ENCODE measurements at places on chromosomes 3 and 15.

GRCh38 chr15:88302373-88302772 lies 45.8 kb upstream of the NTRK3 start:
- DNase-seq = no peak

DNA sequence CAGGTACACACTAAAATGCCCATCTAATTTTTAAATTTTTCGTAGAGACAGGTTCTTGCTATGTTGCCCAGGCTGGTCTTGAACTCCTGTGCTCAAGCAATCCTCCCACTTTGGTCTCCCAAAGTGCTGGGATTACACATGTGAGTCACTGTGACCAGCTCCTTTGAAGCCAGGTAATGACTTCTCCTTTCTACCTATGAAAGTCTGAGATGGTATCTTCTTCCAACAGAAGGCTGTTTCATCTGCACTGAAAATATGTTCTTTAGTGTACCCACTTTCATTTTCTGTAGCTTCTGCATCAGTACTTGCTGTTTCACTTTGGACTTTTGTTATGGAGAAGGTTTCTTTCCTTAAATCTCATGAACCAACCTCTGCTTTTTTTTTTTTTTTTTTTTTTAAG lies 8.8 kb downstream of the OIP5 start:
- no peak for DNase-seq

DNA sequence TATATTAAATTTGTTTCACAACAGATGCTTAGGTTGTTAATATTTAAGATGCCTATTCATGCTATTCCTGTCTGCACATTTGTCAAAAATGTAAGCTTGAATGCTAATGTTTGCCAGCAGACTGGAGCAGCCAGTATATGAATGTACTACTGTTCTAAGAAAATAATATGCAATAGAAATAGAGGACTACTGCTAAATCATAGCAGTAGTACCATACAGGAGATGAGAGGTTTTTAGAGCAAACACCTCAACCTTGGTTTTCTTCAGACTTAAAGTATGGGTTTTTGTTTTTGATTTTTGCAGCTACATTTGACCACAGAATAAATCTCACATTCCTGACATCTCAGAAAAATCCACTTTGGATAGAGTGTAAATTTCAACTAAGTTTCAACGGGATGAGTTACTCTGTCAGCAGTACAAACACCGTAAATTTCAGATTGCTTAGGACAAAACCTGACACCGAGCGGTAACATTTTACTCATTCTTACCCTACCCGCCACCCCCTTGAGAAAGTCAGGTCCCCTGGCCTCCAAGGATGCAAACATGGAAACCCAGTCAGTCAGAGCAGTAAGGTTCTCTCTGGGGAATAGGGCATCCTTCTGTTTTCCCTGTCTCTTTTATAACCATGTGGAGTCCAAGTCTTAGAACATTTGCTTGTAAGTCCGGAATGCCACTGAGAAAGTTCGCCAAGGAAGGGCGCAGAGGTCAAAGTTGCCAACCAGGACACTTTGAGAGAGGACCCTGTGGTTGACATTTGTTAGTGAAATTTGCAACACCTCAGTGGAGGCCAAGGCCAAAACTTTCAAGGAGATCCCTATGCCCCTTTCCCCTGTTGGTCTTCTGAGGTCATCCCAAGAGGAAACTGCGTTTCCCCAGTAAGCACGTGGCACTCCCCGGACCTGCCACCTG lies 17.9 kb upstream of the SATB1 start:
- DNase-seq = no peak

DNA sequence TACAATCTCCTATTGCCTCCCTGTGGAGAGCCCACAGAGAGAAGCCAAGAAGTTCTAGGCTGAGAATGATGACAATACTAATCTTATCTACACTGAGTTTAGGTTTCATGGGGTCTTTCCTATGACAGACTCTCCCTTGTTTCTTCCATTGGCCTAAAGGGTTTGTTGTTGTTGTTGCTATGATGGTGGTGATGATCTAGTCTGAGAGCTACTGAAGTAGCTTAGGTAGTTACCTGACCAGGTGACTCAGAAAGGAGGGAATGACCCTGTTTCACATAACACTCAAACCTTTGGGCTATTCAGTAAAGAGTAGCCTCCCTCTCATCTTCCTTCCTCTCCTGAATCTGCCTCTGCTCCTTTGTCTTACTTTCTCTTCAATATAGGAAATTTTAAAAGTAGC lies 170.2 kb downstream of the GMNC start:
- DNase-seq = no peak

DNA sequence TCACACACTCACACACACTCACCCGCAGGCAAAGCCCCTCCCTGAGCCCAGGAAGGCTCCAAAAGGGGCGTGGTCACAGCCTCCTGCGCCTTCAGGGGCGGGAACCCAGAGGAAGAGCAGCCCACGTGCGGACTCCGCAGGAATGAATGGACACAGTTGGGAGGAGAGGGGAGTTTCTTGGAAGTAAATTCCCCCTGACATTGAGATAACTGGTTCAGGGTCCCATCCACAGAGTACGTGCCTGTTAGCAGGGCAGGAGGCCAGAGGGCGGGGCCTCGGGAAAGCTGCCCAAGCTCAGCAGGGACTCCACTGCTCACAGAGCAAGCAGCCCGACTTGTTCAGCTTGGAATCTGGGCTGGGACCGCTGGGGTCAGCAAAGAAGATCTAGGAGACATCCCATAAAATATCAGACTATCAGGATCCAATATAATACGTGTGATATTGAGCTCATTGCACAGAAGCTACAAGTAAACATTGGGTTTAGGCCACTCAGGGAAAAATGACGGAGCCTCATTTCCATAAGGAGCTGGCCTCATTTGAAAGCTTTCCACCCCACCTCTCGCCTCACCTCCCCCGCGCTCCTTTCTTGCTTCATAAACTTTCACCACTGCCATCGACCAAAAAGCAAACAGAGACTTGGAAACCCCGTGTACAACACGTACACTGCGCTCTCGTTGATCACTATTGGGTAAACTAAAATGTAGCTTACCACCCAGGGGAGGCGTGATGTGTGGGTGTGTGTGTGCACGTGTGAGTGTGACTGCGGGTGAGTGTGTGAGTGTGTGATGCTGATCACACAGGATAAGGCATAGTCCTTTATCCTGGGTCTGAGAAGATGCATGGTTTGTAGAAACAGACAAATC lies 36.0 kb downstream of the TM2D3 start:
- no peak for DNase-seq

DNA sequence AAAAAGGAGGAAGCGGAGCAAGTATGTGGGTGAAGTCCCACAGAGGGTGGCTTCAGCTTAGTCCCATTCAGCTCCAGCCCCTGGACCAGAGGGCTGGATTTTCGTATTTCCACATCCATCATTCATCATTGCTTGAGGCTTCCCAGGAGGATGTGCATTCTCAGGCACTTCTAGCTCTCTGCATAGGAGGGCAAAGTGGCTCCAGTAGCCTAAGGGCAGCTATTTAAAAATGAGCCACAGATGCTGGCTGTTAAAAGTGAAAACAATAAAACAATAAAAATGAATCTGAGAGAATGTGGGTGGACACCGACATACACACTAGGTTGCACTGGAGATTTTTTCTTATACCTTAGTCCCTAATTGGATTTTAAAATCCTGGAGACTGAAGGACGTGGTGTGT lies 629.2 kb upstream of the ZNF385D start:
- DNase-seq = no peak

GRCh38 chr15:69725275-69725674 lies 272.7 kb downstream of the RPLP1 start:
- no peak for DNase-seq

GRCh38 chr3:98746882-98747281 lies 16.3 kb upstream of the ST3GAL6 start:
- no peak for DNase-seq

DNA sequence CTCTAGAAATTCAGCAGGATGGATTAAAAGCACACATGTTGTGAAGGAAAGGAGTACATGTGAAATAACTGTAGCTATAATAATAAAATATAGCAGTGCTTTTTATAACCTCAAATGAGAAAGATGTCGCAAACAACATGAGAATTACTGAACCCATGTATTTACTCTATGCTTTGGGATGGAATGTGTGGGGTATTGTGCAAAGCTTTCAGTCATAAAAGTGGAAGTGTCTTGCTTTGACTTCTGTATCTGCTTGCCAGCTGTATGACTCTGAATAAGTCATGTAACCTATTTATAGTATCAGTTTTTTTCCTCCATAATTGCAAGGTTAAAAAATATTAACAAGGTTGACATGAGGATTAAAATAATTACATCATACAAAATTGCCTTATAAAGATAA lies 519.3 kb upstream of the CADM2 start:
- no peak for DNase-seq

GRCh38 chr3:72150634-72151412 lies 365.9 kb upstream of the PROK2 start:
- DNase-seq = no peak

GRCh38 chr3:190360228-190360627 lies 27.7 kb upstream of the CLDN16 start:
- no peak for DNase-seq
